ENCODE measurements at places on chromosomes 11 and 22.

DNA sequence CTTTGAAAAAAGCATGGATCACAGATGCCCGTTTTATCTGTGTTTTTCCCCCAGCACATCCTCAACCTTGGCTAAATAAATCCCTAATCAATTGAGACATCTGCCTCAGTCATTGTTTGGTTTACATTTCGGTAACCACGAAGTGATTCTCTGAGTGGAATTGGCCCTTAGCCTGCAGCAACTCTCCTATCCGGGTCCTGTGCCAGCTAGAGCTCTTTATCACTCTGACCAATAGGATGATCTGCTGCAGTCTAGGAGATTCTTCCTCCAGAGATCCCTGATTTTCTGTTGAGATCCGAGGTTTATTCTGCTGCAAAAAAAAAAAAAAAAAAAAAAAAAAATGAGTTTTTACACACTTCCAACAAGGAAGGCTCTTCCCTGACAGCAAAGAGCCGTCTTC, 137.3 kb downstream of the KCNA4 start:
- DNase-seq: no peak

- DNase-seq: no peak
Observed at GRCh38 chr11:124394408-124394807, 4.4 kb downstream of the OR8B3 start.

- DNase-seq: no peak
Observed at GRCh38 chr22:44952863-44953746, 56.7 kb downstream of the PHF21B start.

- DNase-seq: no peak
Observed at GRCh38 chr22:30004694-30005093, 75.6 kb upstream of the HORMAD2 start.

DNA sequence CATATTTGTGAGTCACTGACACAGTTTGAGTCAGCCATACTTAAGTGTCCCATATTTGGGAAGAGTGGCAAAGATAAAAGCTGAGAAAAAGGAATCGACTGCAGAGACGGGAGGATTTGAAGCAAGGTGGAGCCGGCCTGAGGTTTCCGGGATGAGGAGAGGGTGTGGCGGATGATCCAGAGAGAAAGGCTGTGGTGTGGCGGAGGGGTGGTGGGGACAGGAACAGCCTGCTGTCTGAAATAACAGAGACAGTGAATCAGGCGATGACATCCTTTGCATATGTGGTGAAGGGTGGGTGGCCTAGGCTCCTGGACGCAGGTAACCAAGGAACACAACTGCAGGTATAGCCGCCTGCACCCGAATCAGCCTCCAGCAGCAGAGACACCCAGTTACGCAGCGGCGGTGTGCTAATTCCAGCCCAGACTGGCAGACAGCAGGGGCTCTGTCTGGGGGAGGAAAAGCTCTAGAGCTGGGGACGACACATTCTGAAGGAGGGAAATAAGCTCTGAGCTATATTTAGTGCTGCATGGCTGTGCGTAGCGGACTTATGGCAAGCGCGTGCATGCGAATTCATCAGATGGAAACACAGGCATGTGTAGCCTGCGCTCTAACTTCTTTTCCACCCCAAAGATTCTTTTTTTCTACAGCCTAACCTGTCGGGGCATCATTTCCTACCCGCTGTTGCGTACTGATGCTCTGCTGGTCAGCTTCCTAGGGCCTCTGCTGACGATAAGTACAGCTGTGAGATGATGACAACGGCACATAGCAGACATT, 62.7 kb upstream of the BARX2 start:
- DNase-seq: no peak

All from urinary bladder (tissue), 4 donors.